ENCODE measurements at places on chromosomes 4 and X.

- no peak for DNase-seq
Measured at GRCh38 chr4:55027596-55027995, 97.8 kb downstream of the KDR start.

GRCh38 chr4:126409746-126410145 is 1095.0 kb downstream of the FAT4 start:
- no peak for DNase-seq

GRCh38 chr4:6271701-6272465 is 2.2 kb downstream of the WFS1 start:
- no peak for DNase-seq

DNA sequence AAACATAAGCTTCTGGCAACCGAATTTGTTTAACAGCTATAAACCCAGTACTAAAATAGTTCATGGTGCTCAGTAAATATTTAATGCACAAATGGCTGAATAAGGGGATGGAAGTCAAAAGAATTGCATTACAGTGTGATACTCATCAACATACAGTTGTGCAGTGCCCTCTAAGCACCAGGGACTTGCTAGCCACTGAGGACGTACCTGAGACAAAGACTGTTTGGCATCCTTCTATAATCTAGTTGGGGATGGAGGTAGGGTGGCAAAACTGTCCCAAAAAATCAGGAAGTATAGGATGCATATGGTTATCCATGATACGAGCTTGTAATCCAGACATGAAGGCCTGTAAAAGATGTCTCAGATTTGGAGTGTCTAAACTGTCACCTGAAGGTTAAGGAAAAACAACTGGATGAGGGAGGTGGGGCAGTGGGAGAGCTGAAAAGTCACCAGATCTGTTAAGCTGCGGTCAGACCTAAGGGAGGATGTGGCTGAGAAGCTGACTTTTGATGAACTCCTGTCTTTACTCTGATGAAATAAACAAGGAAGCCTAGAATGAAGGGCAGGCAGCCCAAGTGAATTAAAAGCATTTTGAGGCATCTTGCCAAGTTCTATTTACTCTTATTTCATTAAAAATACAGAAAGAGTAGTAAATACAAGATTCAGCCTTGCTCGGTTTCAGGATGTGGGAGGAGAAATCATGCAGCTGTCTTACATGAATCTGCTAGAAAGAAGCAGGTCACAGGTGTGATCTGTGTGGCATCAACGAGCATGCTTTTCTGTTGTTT is 12.0 kb upstream of the CD38 start:
- DNase-seq = no peak

- DNase-seq = no peak
Measured at GRCh38 chrX:129041319-129041718, 482.0 kb downstream of the SMARCA1 start.

DNA sequence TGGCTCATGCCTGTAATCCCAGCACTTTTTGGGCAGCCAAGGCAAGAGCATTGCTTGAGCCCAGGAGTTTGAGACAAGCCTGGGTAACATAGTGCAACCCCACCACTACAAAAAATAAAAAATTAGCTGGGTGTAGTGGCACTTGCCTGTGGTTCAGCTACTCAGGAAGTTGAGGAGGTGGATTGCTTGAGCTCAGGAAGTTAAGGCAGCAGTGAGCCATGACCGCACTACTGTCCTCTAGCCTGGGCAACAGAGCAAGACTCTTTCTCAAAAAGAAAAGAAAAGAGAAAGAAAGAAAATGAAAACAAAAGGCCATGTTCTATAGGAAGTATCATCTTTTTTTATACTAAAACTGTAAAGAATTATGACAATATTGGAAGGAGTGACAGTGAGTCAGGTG is 38.5 kb downstream of the NEK1 start:
- no peak for DNase-seq

DNA sequence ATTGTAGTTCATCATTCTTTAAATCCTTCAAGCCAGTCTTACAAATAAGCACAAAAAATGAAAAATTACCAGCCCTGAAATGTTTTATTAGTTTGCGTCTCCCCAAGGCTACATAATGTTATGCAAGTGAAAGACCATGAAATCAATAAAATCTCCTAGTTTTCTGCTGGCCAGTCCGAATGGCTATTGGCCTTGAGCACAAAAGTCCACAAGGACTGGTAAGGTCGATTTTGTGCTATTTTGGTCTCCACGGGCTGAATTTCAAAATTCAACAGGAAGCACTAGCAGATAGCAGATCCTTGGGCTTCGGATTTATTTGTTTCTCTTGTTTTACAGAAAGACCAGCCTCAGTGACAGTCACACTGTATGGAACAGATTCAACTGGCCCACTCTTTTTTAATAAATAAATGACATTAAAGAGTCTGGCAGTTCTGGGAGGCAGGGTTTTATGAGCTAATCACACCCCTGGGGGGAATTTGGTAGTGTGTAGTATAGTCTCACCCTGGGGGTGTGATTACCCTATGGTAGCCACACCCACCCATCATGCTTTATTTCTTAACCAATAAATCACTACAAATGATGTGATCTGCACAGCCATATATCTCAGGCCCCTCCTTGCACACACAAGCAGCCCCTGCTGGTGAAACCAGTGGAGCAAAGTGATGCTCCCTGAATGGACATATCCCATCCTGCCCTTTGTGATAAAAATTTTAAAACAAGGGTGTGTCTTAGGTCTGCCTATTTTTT is 51.1 kb upstream of the TMEM33 start:
- DNase-seq = no peak

DNA sequence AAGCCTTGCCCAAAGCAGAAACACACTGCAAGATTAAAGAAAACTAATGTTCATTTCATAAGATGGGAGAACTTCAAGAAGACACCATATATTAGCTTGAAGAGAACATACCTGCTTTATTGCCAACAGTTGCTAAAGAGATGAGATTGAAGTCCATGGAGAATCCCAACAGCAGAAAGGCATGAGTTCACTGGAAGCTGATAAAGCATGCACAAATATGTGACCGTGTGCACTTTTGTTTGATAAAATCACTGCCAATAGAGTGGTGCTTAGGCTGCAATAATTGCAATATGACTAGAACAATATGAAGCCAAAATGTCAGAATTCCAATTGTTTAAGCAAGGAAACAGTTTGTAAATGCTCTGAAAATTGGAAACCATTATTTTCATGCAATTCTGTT is 125.9 kb upstream of the PPARGC1A start:
- DNase-seq = no peak

- no peak for DNase-seq
Measured at GRCh38 chrX:153763298-153763932, 634 bp upstream of the PLXNB3 start.

DNA sequence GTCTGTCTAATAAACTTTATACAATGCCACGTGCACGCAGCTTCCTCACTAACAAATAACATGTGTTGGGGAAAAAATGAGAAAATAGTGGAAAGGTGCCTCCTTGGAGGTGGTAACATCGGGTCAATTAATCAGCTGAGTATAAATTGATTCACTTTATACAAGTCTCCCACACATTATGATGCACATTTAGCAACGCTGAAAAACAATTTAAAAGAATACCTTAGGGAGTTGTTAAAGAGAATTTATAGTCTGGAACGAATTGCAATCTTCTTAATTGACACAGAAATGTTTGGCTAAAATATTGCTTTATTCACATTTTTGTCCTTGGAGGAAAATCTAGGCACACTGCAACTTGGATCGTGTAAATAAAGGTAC is 84.2 kb downstream of the HPRT1 start:
- no peak for DNase-seq

DNA sequence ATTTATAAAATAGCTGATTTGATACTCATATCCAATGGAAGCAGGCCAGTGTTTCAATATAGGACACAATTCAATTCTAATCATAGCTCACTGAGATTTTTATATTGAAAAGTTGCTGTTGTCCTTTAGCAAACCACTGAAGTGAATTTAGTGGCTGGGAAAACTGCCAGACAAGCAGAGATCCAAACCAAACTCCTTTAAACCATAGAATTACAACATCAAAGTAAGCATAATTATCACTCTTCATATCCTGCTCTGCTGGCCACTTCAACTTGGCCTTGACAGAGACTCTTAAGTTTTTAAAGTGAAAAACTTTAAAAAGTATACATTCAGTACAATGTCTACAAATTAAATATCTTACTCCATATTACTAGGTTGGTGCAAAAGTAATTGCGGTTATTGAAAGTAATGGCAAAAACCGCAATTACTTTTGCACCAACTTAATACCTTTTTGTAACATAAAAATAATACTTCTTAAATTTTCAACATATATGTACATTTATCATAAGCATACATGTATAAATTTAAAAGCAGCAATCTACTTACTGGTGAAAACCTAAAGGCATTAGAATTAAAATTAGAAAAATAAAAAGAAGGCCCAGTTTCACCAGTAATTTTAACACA is 433.0 kb downstream of the PCDH10 start:
- DNase-seq = no peak

DNA sequence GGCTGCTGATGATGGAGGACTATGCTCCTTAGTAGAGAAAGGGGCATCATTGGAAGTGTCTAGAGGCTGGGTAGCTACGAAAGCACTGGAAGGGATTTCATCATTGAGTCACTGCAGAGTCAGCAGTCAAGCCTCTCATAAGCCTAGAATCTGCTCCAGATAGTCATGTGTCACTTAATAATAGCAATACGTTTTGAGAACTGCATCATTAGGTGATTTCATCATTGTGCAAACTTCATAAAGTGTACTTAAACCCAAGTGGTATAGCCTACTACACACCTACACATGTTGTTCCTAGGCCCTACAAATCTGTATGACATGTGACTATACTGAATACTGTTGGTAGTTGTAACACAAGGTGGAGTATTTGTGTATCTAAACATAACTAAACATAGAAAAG is 165.6 kb downstream of the PTTG2 start:
- DNase-seq = no peak

DNA sequence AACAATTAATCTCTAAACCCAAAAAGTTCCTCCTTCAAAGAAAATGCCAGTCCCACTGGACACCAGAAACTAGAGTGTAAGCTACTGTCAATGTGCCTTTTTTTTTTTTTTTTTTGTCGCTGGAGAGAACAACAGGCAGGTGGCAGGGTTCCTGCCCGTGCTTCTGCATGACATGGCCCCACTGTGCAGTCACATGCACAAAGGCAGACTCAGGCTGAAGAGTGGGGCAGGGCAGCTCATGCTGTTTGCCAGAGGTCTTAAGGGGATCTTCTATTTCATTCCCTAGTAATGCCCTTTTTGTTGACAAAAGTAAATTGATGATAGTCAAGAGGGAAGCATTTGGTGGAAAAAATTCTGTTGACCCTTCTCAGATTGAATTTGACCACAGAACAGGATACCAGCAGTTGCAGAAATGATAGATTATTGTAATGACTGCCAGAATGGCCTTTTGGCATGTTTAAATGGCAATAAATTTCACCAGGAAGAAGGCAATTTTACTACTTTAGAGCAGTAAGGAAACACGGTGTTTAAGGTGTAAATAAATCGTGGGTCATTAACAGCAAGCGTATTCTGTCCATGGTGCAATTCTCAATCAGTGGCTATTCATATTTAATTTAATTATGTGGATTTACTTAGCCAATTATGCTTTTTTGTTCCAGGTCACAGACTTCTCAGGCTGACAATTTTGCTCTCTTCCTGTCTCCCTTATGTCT is 80.9 kb downstream of the NKX6-1 start:
- no peak for DNase-seq

DNA sequence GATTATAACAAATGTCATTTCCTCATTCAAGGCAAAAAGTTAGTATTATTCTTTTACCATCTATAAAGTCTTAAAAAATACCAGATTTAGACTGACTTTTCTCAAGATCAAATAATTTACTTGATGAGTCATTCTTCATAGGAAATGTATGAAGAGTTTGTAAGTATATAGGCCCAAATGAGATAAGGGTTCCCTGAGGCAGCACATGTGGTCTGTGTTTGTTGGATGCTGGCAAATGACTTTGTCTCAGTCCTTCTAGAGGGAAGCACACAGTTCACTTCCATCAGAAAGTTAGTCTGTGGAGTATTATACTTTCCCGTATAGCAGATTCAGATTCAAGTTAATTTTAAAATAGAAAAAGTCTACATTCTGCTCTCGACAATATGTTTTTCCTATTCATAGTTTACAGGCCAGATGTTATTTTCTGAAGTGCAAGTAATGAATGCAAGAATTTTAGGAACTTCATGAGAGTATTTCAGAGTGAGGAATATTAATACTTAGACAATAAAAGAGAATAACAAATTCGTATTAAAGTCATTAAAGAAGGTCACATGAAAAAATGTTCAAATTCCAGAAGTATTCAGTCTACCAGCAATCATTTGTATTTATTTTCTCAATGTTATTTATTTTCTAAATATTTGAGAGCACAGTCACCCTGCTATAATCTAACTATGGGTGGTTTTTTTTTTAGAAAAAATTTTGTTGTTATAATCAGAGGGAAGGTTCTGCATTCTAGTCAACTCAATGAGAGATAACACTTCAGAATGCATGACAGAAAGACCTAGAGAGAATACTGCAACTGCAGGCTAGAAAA is 601.8 kb upstream of the ZFP42 start:
- DNase-seq = no peak

GRCh38 chrX:43703211-43703791 is 47.2 kb downstream of the MAOA start:
- DNase-seq = no peak

DNA sequence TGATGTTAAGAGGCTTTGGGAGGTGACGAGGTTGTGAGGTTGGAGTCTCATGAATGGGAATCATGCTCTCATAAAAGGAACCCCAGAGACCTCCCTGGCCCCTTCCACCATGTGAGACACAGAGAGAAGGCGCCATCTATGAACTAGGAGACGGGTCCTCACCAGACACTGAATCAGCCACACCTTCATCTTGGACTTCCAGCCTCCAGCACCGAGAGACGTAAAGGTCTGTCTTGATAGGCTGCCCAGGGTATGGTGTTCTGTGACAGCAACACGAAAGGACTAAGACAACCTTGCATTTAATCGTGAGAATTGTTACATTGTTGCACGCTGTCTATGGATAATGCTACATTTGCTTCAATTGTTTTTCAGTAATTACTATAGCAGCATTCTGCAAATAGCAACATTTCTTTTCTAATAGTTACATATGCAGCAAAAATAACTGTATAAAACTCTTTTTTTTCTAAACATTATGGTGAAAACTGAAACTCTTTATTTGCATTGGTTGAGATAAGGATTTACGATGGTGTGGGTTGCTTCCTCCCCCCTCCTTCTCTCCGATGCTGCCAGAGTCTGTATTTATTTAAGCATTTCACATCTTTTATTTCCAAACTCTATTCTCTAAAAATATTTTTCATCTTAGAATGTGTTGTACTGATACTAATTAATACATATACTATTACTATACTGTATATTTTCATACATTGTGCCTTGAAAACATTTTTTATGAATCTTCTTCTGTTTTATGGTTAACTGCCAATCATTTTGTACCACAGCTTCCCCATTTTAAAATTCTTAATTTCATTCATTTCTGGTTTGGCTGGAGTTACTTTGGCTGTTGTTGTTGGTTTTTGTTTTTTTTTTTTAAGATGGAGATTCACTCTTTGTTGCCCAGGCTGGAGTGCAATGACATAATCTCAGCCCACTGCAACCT is 26.4 kb upstream of the AKAP17A start:
- no peak for DNase-seq

DNA sequence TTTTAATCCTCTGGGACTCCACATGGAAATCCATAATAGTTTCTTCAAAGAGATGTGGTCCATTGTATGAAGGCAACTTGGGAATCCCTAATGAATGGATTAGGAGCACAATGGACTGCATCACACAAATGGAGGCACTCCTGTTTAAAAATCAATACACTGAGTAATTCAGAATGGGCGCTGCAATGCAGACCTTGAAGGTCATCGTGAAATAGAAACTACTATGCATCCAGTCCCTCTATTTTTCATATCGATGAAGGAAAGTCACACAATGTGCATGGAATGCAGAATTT is 98.8 kb upstream of the EGFL6 start:
- no peak for DNase-seq
